Osteocyte (in vitro differentiated cells): ENCODE measurements at places on chromosomes 3 and 15. TPM values are rescaled to one million over a fixed set of nuclear protein-coding genes. Genes with fewer than 3 reads are reported as not detected.

GRCh38 chr3:34599595-34599994 is 801.2 kb downstream of the PDCD6IP start:
- no peak overlapping the region for H3K27ac ChIP-seq
- no peak for DNase-seq
- peaks cover 28% of the 10 kb centered on the region for H3K36me3 ChIP-seq
- H3K4me1 ChIP-seq = no peaks in the 10 kb centered on the region
- peaks cover 3% of the 10 kb centered on the region for H3K27me3 ChIP-seq
- no peak overlapping the region for H3K4me3 ChIP-seq

DNA sequence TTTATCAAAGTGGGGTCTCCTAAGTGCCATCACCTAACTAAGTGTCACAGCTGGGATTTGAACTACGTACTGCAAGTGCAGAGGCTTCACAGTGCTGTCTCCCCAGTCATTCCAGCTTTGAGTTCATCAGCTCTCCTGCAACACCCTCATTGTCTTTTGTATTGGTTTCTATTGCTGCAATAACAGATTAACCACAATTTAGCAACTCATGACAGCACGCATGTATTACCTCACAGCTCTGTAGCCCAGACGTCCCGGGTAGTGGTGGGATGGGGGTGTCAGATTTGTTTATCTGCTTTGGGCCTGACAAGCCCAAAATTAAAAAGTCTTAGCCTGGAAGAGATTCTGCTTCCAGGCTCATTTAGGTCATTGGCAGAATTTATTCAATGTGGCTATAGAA is 220.5 kb upstream of the LRRN1 start:
- no peaks in the 10 kb centered on the region for H3K4me1 ChIP-seq
- H3K27me3 ChIP-seq = no peaks in the 10 kb centered on the region
- no peak overlapping the region for H3K4me3 ChIP-seq
- H3K36me3 ChIP-seq = no peaks in the 10 kb centered on the region
- no peak overlapping the region for H3K27ac ChIP-seq

DNA sequence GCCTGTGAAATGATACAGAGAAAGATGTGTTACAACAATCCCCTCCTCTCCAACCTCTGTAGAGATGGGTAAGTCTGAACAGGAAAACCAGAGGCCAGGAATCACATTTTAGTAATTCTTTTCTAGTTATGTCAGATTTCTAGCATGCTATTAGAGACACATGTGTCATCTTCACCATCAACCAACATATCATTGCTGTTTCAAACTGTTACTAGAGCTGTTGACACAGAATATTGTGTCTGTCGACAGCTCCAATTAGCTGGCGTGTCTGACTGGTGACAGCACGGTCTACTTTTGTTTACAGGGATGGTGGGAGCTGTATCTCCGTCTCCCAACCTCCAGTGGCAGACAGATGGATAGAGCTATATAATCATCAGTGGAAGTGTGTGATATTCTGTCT is 393.2 kb downstream of the SOX2 start:
- H3K4me3 ChIP-seq = no peak overlapping the region
- H3K27me3 ChIP-seq = no peaks in the 10 kb centered on the region
- H3K36me3 ChIP-seq = no peaks in the 10 kb centered on the region
- H3K27ac ChIP-seq = no peak overlapping the region
- no peak for DNase-seq

The TGM5 gene
- not detected in 2 replicates for total RNA-seq

The EFHB gene
- 1.8 and 2.7 TPM in 2 replicates for total RNA-seq

The DAZL gene
- total RNA-seq = not detected in 2 replicates

The ECE2 gene
- total RNA-seq = not detected in 2 replicates
